Mesenchymal stem cell (in vitro differentiated cells and primary cell): ENCODE measurements at places on chromosomes 7 and 10.
A peak's percentile ranks its signal among the peaks of the same experiment; 100 is the strongest.

GRCh38 chr10:75063461-75064230 is 47.8 kb upstream of the SAMD8 start:
- H3K4me3 ChIP-seq, result no peak overlapping the region
- DNase-seq, result no peak
- no peaks in the 10 kb centered on the region for H3K4me1 ChIP-seq
- H3K27ac ChIP-seq, result no peak overlapping the region
- no peaks in the 10 kb centered on the region for H3K36me3 ChIP-seq
- no peaks in the 10 kb centered on the region for H3K27me3 ChIP-seq

- H3K4me3 ChIP-seq, result peak overlapping the region; percentile 97
- peak overlapping the region; percentile 23 for H3K27ac ChIP-seq
- DNase-seq, result no peak
- H3K36me3 ChIP-seq, result peaks cover 17% of the 10 kb centered on the region
- H3K4me1 ChIP-seq, result peaks cover 11% of the 10 kb centered on the region
- H3K27me3 ChIP-seq, result no peaks in the 10 kb centered on the region
Observed at GRCh38 chr7:100118388-100119071, 628 bp downstream of the TAF6 start.

DNA sequence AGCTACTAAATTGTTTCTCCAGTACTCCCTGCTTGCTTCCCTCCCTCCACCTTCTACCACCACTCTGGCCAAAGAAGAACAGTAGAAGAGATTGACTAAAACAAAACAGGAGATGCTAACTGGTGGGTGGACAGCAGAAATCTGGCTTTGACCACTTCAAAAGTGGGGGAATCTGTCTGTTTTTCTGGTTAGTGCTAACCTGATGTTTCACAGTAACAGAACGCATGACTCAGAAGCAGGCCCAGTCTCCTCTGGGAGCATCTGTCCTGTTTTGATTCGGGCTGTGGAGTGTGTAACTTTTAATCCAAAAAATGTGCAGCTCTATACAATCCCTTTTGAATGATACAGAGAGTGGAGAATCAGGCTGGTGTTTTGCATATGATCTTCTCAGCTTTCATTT is 32.7 kb upstream of the ZNF438 start:
- H3K36me3 ChIP-seq, result no peaks in the 10 kb centered on the region
- H3K27me3 ChIP-seq, result no peaks in the 10 kb centered on the region
- no peak overlapping the region for H3K4me3 ChIP-seq
- peak; percentile 58 for DNase-seq
- peak overlapping the region; percentile 54 for H3K27ac ChIP-seq

- H3K4me3 ChIP-seq, result no peak overlapping the region
- peaks cover 38% of the 10 kb centered on the region for H3K36me3 ChIP-seq
- no peaks in the 10 kb centered on the region for H3K27me3 ChIP-seq
Observed at GRCh38 chr7:28808796-28809533, 149.2 kb downstream of the TRIL start.

DNA sequence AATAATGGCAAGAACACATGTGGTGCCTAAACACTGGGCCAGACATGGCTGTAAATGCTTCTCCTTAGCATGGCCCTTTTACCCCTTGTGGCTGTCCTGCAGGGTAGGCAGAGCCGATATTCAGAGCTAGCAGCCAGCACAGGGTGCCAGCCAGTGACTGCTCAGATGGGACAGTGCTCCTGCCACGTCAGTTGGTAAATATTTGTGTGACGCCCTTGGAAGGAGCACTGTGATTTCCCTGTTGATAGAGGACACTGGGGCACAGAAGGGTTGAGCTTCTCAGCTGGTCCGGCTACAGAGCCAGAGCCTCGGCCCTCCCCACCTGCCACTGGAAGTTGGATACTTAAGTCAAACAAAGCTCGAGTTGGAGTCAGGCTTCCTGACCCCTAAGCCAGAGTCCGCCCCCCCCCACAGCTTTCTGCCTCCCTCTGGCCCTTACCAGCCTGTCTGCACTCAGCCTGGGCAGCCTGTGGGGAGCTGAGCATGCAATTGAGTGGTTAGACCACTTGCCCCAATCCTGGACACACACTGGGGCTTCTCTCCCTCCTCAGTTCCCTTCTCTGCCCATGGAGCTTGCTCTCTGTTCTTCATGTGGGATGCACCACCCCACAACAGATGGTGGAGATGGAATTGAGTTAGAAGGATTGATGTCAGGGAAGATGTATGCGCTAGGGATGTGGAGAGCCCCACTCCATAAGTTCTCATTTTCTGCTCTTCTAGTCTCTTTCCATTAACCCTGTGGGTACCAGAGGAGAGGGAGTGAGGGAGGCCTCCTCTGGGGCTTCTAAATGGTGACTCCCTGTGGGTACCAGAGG is 350.8 kb downstream of the PLXNA4 start:
- DNase-seq, result no peak
- H3K27me3 ChIP-seq, result no peaks in the 10 kb centered on the region
- H3K4me3 ChIP-seq, result no peak overlapping the region
- H3K4me1 ChIP-seq, result no peaks in the 10 kb centered on the region

- H3K27ac ChIP-seq, result no peak overlapping the region
- H3K4me3 ChIP-seq, result no peak overlapping the region
- H3K27me3 ChIP-seq, result no peaks in the 10 kb centered on the region
- H3K4me1 ChIP-seq, result no peaks in the 10 kb centered on the region
Observed at GRCh38 chr10:68067029-68067428, 8.1 kb downstream of the HERC4 start.

GRCh38 chr7:115056019-115056418 is 134.1 kb downstream of the MDFIC start:
- H3K4me1 ChIP-seq, result no peaks in the 10 kb centered on the region
- no peak overlapping the region for H3K27ac ChIP-seq
- H3K36me3 ChIP-seq, result no peaks in the 10 kb centered on the region
- peak; percentile 33 for DNase-seq
- no peaks in the 10 kb centered on the region for H3K27me3 ChIP-seq

DNA sequence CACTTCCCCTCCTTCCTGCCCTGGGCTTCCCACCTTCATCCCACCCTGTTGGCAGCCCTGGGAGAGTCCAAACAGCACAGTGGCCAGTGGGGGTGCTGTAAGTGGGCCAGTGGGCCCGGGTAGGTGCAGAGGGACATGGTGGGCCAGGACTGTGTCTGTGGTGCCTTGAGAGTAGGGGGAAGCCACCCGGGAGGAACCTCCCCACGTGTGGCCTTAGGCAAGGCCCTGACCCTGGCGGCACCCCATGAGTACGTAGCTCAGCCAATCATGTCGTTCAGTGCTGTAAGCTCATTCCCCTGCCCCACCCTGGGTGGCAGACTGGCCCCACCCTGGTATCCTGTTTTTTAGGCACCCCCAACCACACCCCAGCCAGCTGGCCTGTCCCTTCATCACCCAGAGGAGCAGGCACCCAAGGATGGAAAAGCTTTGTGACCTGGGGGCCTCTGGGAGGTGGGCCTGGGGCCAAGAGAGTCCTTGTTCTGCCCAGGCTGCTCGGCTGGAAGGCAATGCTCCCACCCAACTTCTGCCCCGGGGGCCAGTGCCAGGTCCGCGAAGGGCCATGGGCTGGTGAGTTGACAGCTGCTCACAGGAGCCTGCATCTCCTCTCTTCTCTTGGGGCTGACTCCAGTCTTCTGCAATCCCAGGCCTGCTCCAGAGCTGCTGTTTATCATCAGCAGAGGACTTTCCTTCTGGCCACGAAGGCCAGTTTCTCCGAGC is 41.6 kb downstream of the TSPAN15 start:
- no peak overlapping the region for H3K27ac ChIP-seq
- H3K36me3 ChIP-seq, result no peaks in the 10 kb centered on the region
- peaks cover 2% of the 10 kb centered on the region for H3K4me1 ChIP-seq

GRCh38 chr7:83691095-83691494 is 42.2 kb upstream of the SEMA3E start:
- no peaks in the 10 kb centered on the region for H3K36me3 ChIP-seq
- H3K4me1 ChIP-seq, result no peaks in the 10 kb centered on the region
- no peak for DNase-seq
- no peak overlapping the region for H3K4me3 ChIP-seq

- no peak overlapping the region for H3K27ac ChIP-seq
- H3K4me1 ChIP-seq, result no peaks in the 10 kb centered on the region
- H3K4me3 ChIP-seq, result no peak overlapping the region
Observed at GRCh38 chr10:57351076-57351475, 916.6 kb downstream of the IPMK start.

- no peak for DNase-seq
- H3K27me3 ChIP-seq, result no peaks in the 10 kb centered on the region
- no peak overlapping the region for H3K4me3 ChIP-seq
- no peaks in the 10 kb centered on the region for H3K4me1 ChIP-seq
- H3K36me3 ChIP-seq, result no peaks in the 10 kb centered on the region
- no peak overlapping the region for H3K27ac ChIP-seq
Observed at GRCh38 chr7:30312178-30312577, 27.8 kb downstream of the ZNRF2 start.

DNA sequence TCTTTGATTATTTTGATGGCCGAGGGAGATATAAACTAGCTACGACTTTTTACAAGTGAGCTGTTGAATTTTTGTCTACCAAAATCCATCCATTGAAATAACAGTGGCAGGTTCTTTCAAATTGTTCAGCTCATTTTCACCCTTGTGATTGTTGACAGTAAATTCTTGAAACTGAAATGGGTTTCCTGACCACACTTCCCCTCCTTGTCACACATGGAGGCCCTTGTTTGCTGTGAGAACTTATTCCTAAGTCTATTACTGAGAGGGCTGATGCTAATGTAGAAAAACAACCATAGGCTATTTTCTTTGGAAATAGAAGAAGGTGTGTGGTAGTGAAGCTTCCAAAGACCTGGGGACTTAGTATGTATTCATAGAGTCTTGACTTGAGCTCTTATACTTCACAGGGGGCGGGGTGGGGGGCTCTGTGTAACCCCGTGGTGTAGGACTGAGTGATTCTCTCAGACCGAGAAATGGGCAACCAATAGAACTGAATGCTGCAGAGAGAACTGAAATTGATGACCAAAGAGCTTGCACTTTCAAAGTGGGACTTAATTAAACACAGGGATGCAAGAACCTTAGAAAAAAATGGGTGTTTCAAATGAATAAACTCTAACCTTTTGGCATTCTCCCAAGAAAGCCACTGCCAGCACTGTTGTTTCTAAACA is 718.9 kb downstream of the CCSER2 start:
- H3K36me3 ChIP-seq, result no peaks in the 10 kb centered on the region
- no peaks in the 10 kb centered on the region for H3K27me3 ChIP-seq
- no peak overlapping the region for H3K4me3 ChIP-seq

- peaks cover 21% of the 10 kb centered on the region for H3K4me1 ChIP-seq
- no peak overlapping the region for H3K27ac ChIP-seq
- no peaks in the 10 kb centered on the region for H3K27me3 ChIP-seq
- peak; percentile 75 for DNase-seq
- H3K4me3 ChIP-seq, result no peak overlapping the region
Observed at GRCh38 chr10:75229971-75230370, 5.8 kb downstream of the COMTD1 start.

- H3K4me1 ChIP-seq, result no peaks in the 10 kb centered on the region
- H3K36me3 ChIP-seq, result peaks cover 16% of the 10 kb centered on the region
- DNase-seq, result no peak
- no peaks in the 10 kb centered on the region for H3K27me3 ChIP-seq
Observed at GRCh38 chr10:32953277-32953927, 4.6 kb downstream of the ITGB1 start.

DNA sequence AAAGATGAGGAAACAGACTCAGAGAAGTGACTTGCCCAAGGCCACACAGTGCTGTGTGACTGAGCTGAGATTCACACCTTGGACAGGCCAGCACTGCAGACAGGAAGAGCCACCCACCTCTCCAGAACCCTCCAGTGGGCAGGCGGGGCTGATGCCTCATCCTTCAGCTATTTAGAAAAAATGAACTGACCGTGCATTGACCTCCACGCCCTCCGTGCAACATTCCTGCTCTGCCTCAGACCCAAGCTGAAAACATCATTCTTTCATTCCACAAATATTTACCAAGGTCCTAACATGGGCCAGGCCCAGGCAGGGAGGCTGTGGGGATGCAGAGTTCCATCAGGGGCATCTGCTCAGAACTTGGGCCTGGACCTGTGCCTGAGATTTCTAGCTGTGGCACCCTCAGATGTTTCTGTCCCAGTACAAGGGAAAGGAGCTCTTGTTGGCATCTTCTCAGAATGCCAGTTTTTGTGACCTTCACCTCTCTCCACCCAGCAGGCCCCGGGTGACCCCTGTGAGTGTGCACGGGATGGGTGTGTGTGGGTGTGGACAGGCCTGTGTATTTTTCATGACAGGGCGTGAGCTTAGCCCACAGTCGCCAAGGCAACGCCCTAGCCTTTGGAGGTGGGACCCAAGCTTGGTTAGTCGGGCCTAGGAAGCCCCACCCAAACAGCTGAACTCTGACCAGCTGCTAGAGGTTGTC is 6.5 kb downstream of the VSIR start:
- H3K4me1 ChIP-seq, result peaks cover 25% of the 10 kb centered on the region
- peaks cover 32% of the 10 kb centered on the region for H3K27me3 ChIP-seq
- no peak overlapping the region for H3K4me3 ChIP-seq
- no peaks in the 10 kb centered on the region for H3K36me3 ChIP-seq
- peak overlapping the region; percentile 39 for H3K27ac ChIP-seq
- DNase-seq, result peak; percentile 86

- H3K27ac ChIP-seq, result no peak overlapping the region
- H3K4me3 ChIP-seq, result no peak overlapping the region
- H3K4me1 ChIP-seq, result no peaks in the 10 kb centered on the region
- DNase-seq, result no peak
- H3K27me3 ChIP-seq, result no peaks in the 10 kb centered on the region
Observed at GRCh38 chr7:90686146-90686545, 90.0 kb downstream of the CDK14 start.

DNA sequence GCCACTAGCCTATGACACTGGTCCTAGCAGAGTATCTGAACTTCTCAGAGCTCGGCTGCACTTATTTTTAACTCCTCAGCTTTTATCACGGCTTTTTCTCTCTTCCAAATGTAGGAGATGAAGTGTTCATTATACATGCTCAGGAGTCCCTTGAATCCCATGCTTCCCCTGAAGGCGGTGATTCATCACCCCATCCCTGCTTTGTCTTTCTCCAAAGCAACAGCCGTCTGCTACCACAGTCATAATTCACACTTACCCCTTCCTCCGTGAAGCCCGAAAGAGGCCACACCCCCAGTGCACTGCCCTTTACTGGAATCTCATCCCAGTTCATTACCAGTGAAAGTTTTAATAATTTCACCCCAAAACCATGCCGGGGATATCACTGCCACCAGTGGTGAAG is 301.5 kb upstream of the SHH start:
- no peak overlapping the region for H3K4me3 ChIP-seq
- DNase-seq, result no peak
- no peaks in the 10 kb centered on the region for H3K27me3 ChIP-seq
- no peaks in the 10 kb centered on the region for H3K4me1 ChIP-seq
- no peak overlapping the region for H3K27ac ChIP-seq
